ENCODE measurements at places on chromosomes 6 and 20.

- DNase-seq, result no peak
Observed at GRCh38 chr6:53605543-53606235, 59.9 kb downstream of the KLHL31 start.

DNA sequence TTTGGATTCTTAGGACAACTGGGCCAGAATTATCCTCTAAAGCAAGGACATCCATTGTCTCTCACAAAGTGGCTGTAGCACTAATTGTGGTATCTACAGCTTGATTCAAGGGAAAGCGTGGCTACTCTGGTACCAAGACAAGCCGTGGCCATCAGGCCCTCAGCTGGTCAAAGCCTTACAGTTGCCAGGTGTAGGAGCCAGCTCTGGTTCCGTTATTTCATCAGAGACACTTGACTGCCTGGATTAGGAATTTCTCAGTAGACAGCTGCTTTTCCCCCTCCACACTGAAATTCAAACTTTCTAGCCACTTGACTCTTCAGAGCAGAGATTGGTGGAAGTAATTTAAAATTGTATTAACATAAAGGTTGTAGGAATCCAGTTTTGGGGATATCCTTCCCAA, 104.2 kb downstream of the ANKS1A start:
- DNase-seq, result peak; percentile 8

DNA sequence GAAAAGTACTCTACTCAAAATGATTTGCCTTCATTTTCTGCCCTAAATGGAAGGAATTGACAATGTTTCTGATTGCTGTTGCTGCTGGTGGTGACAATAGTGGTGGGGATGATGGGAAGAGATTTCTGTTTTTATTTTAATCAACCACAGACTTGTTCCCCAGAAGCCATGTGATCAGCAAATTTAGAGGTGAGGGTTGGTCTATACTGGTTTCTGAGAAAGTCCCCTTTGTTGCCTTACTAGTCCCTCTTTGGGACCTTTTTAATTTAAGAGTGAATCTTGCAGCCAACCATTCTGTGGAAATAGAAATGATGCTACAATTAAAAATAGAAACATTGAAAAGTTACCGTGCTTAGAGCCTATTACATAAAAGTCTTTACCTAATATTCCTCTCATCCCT, 43.2 kb downstream of the AIG1 start:
- DNase-seq, result no peak

DNA sequence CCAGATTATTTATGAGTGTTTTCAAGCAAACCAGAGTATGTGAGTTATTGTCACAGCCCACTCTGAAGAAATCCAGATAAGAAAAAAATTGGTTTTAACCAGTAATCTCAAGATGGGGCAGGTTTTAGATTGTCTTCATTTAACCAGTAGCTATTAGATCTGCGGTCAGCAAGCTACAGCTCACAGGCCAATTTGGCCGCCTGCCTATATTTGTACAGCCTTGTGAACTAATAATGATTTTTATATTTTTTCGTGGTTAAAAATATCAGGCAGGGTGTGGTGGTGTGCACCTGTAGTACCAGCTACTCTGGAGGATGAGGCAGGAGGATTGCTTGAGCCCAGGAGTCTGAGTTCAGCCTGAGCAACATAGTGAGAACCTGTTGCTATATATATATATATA, 5.0 kb downstream of the FAM209B start:
- no peak for DNase-seq

GRCh38 chr6:111427341-111428116, 55.5 kb downstream of the REV3L start:
- DNase-seq, result no peak

DNA sequence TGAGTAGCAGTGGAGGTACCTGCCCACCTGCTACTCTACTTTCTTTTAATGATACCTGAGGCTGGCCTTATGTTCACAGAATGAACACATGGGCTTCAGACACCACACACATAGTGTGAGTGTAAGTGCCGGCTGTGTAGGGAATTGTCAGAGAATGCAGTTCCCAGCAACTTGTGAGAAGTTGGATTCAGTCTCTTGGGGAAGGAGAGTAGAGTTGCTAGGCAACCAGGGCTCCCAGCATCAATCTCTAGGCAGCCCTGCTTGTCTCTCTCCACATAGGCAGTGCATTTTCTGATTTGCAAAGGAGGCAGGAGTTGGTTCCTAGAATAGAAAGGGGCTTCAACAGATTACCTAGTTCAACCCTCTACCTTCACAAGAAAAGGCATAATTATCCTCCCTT, 74.1 kb downstream of the BFSP1 start:
- DNase-seq, result no peak

- DNase-seq, result no peak
Observed at GRCh38 chr6:51141080-51141479, 322.4 kb downstream of the TFAP2B start.

DNA sequence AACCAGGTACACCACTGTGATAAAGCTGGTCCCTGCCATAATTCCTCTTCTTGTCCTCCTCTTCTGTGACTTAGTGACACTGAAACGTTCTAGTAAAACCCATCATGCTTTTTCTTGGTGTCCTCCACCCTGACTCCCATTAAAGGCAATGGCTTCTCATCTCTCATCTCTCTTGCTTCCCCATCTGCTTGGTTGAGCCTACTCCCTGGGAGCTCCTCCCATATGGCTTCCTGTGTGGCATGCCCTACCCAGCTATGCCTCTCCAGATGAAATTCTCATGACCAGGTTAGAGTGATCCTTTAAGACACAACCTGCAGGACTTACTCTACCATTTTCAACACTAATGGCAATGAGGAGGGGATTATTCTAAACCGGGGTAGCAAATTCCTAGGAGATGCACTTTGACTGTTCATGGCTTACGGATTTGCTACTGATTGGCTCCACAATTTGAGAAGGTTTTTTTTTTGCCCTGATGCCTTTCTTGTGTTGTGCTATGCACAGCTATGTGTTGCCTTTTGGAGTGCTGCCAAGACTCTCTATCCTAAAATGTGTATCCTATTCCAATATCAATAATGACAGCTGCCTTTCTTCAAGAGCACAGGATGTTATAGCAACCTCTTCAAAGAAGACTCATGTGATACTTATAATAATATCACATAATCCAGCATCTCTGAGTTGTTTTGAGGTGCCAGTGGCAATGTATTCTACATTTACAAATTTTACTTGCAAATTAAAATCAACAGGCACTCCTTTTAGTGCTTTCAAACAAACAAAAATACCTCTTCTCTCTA, 6.1 kb downstream of the SIRPG start:
- DNase-seq, result peak; percentile 24

DNA sequence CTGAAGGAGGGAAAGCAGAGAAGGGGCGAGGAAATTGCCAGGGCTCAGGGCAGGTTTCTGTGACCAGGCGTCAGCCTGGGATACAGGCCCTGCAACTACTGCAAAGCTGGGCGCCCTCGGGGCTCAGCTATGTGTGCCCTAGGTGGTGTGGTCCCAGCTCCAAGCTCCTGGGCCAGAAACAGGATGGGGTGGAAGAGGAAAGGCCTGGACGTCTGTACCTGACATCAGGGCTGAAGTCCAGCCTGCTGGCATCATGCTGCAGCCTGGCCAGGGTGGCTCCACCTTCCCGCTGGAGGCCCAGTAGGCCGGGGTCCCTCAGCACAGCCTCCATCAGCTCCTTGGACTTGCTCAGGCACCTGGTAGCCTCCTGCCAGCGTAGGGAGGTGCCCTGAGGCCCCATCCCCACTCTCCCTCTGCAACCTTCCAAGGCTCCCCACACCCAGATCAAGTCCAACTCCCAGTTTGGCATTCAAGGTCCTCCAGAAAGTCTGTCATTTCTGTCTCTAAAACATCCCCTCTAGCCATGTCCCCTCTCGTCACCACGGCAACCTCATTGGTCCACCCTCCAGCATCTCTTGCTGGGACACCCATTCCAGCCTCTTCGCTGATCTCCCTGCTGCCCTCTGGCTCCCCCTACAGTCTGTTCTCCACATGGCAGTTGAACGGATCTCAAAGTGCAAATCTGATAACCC, 38.2 kb downstream of the KIAA1755 start:
- DNase-seq, result peak; percentile 78

DNA sequence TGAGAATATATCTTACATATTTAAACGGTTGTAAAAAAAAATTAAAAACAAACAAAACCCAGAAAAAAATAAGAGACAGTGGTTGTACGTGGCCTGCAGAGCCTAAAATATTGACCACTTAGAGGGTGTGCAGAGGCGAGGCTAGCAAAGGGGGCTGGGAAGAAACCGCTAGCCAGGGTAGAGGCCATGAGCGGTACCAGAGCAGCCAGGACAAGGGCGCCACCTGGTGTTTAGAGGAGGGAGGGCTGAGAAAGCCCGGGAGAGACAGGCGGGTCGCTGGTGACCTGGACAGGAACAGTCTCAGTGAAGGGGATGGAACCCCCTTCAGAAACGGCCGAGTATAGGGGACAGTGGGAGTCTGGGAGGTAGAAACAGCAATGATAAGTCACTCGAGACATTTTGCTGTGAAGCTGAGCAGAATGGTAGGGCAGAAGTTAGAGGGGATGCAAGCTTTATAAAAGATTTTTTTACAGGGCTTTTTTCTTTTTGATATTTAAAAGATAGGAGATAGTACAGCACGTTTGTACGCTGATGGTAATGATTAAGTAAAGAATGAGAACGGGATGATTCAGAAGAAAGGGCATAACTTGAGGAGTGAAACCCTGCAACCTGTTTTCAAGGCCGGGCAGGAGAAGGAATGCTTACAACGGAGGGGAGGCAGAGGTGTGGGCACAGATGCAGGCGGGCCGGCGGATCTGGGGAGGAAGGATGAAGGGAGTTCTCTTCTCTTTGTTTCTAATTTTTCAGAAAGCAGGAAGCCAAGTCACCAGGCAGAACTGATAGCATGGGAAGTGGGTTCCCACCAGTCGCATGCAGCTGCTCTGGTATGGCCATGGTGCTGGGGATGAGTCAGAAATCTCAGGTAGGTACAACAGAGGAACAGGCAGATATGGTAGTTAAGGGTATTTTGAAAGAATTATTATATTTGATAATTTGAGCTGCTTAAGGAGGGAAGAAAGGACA, 76.2 kb downstream of the FAM229B start:
- DNase-seq, result peak; percentile 69

- DNase-seq, result no peak
Observed at GRCh38 chr6:76701610-76702009, 629.1 kb upstream of the IMPG1 start.

- no peak for DNase-seq
Observed at GRCh38 chr6:1895721-1896120, 286.0 kb downstream of the FOXC1 start.

DNA sequence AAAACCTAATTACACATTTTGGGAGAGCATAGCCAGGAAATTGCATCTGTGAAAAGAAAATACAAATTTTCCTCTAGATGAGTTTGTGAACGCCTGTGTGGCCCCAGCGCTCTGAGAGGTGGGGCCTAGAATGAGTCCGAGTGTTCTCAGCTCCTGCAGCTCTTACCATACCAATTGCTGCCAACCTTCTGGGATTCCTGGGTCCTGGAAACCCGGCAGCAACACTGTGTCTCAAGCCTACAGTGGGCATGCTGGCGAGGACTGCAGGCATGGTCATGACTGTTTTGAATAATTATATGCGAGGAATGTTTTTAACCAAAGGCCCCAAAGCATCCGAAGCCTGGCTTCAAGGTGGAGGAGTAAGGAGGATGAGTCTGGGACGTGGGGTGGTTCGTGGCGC, 90.4 kb downstream of the SERAC1 start:
- DNase-seq, result no peak

- no peak for DNase-seq
Observed at GRCh38 chr6:170142559-170142958, 148.3 kb downstream of the DLL1 start.

DNA sequence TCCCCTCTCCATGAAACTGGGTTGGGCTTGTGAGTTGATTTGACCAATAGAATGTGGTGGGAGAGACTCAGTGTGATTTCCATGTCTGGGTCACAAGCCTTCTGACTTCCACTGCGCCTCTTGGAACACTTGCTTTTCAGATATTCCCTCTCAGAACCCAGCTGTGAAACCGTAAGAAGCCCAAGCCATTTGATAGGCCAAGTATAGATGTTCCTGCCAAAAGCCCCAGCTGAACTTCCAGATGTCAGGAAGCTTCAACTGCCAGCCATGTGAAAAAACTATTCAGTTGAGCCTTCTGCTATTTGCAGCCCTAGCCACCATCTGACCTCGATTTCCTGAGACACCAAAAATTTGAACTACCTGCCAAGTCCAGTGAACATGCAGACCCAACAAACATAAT, 387.8 kb upstream of the GJE1 start:
- no peak for DNase-seq

GRCh38 chr6:89775150-89775549, 44.4 kb downstream of the MDN1 start:
- DNase-seq, result no peak

DNA sequence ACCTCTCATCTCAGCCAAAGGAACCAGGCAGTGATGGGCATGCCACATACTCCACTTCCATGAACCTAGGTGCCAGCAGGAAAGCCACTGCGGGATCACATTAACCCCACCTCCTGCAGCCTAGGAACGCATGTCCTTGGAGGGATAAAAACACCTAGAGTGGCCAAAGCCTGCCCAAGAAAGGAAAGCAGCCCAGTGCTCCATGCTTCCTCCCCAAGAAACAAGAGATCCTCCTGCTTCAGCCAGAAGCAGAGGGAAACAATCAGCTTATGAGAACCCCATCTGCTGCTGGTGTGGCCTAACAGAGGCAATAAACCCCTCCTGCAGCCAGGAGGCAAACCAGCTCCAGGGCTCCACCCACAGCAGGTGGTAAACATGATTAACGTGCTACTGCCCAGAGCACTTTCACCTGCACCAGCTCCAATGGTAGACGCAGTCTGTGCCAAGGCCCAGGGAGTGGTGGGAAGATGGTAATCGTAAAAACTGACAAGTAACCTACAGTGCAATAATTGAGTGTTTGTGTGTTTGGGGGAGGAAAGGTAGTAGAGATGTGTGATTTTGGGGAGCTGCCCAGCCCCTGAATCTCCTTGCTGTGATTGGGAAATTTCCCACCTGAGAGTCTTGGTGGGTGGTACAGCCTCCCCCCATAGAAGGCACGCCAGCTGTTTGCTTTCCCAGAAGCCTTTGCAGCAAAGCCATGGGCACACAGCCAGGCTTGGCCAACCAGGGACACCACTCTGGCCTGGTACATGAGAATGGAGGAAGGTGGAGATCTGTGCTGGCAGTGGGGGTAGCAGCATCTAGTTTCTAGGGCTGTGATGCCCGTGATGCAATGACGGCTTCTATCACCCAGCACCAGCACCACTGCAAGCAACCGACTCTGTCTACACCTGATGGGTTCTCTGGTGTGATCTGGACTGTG, 50.6 kb upstream of the TBC1D7 start:
- DNase-seq, result peak; percentile 74

GRCh38 chr20:45503403-45503802, 12.0 kb downstream of the SPINT3 start:
- DNase-seq, result no peak

GRCh38 chr6:143928853-143929252, 64.6 kb downstream of the ZC2HC1B start:
- no peak for DNase-seq

DNA sequence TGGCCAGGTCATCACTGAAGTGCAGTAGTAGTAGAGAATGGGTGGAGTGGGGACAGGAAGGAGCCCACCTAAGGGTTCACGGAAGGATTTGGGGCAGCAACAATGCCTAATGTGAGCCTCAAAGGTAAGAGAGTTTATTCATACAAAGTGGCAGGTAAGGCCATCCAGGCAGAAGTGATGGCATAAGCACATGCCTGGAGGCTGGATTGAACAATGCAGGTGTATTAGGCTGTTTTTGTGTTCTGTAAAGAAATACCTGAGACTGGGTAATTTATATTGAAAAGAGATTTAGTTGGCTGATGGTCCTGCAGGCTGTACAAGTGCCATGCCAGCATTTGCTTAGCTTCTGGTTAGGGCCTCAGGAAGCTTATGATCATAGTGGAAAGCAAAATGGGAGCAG, 48.3 kb downstream of the CLIC5 start:
- DNase-seq, result no peak

Data from NCI-H524 (cell line).